ENCODE measurements at places on chromosomes 4 and X. TPM values are rescaled to one million over a fixed set of nuclear protein-coding genes. Genes with fewer than 3 reads are reported as not detected.

DNA sequence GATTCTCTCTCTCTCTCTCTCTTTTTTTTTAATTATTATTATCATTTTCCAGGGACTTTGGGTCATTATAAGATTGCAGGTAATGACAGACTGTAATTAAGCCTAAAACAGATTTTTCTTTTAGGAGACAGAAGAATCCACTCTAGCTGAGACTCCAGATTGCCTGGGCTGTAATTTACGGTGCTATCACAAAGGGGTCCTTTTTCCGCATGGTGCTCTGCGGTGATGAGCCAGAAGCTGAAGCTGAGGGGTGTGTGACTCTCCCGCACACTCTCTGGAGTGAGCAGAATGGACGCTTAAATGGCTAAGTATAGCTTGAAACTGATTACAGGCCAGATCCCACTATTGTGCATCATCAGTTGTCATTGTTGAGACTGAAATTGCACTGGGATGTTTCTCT lies 50.0 kb downstream of the LGI2 start:
- no peaks in the 10 kb centered on the region for H3K36me3 ChIP-seq
- DNase-seq = no peak
- H3K4me3 ChIP-seq = no peak overlapping the region
- peaks cover 26% of the 10 kb centered on the region for H3K27me3 ChIP-seq
- H3K4me1 ChIP-seq = no peaks in the 10 kb centered on the region

Gene HSD17B13
- total RNA-seq = 0.14 TPM

GRCh38 chr4:25662306-25662705 lies 6.7 kb downstream of the SLC34A2 start:
- no peak for DNase-seq
- no peak overlapping the region for H3K27ac ChIP-seq
- H3K4me1 ChIP-seq = no peaks in the 10 kb centered on the region
- no peaks in the 10 kb centered on the region for H3K27me3 ChIP-seq
- H3K4me3 ChIP-seq = no peak overlapping the region

DNA sequence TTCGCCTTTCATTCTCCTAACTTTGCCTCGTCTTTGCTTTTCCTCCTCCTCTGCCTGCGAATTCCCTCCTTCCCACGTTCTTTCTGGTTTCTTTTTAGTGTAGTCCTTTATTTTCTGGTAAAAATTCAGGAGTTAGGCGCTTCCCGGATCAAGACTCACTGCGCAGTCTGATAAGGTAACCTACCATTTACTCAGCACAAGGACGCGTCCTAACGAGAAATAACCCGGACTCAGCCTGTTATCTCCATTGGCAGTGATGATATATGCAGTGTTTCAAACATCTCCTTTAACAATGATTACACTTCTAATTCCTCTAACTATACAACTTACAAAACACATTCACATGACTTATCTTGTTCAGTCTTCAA lies 357 bp upstream of the ETNPPL start:
- peaks cover 2% of the 10 kb centered on the region for H3K36me3 ChIP-seq
- H3K4me1 ChIP-seq = peaks cover 15% of the 10 kb centered on the region
- H3K4me3 ChIP-seq = peak overlapping the region; percentile 95

Gene VCX2
- not detected for total RNA-seq

DNA sequence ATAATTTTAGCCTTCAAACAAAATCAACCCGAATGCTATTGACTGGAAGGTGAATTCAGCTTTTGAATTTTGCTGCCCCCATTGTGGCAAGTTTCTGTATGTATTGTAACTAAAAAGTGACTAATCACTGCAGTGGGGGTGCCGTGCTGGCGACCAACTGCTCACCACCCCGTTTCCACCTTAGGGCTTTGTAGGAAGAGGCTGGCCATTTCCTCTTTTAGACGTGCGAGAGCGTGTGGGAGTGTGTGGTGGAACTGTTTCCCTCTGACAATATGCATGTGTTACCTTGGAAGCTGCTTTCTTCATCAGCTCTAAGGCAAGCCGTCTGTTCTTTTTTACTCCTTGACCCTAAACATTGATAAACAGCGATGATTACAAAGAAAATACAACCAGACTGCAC lies 78.8 kb downstream of the SEL1L3 start:
- DNase-seq = peak; percentile 12
- H3K4me1 ChIP-seq = peaks cover 4% of the 10 kb centered on the region
- H3K27me3 ChIP-seq = no peaks in the 10 kb centered on the region
- no peak overlapping the region for H3K4me3 ChIP-seq
- peak overlapping the region; percentile 30 for H3K27ac ChIP-seq

DNA sequence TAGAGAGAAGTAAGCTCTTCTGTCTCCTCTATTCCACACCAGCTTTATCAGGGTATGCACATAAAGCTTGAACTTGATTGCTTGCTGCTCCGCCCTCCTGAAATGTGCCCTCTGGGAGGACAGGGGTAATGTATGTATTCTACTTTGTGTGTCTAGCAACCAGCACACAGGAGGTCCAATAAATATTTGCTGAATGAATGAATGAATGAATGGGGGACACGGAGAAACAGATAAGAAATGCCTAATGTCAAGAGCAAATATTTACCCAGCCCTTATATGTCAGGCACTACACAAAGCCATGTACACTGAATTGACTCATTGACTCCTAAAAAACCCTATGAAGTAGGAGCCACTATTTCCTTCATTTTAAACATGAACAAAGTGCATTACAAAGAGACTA lies 2.3 kb upstream of the MSL3 start:
- peaks cover 25% of the 10 kb centered on the region for H3K4me1 ChIP-seq
- H3K36me3 ChIP-seq = peaks cover under 1% of the 10 kb centered on the region
- no peak overlapping the region for H3K27ac ChIP-seq
- DNase-seq = no peak
- no peak overlapping the region for H3K4me3 ChIP-seq

- H3K27ac ChIP-seq = peak overlapping the region; percentile 68
- peaks cover 33% of the 10 kb centered on the region for H3K4me1 ChIP-seq
- peak overlapping the region; percentile 68 for H3K4me3 ChIP-seq
- no peak for DNase-seq
- no peaks in the 10 kb centered on the region for H3K36me3 ChIP-seq
Observed at GRCh38 chr4:38489011-38489861, 174.8 kb upstream of the KLF3 start.

DNA sequence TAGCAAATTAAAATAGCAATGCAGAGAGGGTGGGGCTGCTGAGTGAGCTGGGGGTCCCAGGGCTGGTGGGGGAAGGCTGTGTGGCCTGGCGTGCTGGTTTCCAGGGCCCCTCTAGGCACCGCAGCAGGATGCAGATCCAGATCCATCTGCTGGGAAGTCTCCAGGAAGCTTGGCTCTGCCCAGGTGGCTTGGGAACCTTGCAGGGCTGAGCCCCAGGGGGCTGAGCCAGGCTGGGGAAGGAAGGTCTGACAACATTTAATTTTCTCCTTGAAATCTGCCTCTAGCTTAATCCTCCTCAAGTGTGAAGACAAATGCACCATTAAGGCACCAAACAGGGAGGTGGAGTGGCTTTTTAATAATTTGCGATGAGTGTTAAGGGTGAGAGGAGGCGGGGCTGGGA lies 31.7 kb downstream of the SORCS2 start:
- H3K27me3 ChIP-seq = no peaks in the 10 kb centered on the region
- no peaks in the 10 kb centered on the region for H3K4me1 ChIP-seq
- H3K36me3 ChIP-seq = no peaks in the 10 kb centered on the region
- no peak for DNase-seq

DNA sequence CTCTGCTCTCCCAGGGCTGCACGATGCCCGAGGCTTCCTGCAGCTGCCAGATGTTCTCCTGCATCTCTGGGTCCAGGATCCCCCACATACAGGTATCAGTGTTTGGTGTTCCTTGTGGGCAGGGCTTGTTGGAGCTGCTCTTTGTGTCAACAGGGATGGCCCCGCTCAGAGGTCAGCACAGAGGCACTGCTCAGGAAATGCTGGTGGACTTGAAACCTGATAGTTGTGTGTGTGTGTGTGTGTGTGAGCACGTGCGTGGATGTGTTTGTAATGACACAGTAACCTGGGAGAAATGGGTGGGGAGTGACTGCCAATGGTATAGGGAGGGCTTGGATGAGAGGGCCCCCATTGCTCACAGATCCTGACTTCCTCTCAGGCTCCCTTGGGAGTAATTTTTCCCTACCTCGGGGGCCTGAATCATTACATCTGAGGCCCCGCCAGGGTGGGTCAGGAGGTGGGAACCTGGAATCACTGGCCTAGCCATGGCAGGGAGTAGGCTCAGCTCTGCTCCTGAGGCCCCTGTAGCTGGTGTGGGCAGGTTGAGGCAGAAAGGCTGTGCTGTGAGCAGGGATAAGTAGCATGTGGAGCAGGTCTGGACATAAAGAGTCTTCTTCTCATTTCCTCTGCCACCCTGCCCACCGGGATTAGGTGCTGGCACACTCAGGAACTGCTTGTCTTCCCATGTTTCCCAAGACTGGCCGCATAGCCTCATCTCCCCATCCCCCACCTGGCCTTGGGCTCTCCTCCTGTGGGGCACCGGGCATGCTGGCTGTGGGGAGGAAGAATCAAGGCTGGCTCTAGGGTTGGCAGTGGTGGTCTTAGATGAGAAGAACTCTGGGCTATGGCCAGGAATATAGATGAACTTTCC lies 2.5 kb upstream of the EFNB1 start:
- DNase-seq = no peak
- no peak overlapping the region for H3K4me3 ChIP-seq
- H3K27ac ChIP-seq = no peak overlapping the region
- H3K36me3 ChIP-seq = no peaks in the 10 kb centered on the region
- H3K27me3 ChIP-seq = peaks cover 27% of the 10 kb centered on the region

Gene VCX3A
- not detected for total RNA-seq

GRCh38 chrX:1582686-1583437 lies 8.5 kb upstream of the AKAP17A start:
- H3K36me3 ChIP-seq = no peaks in the 10 kb centered on the region
- peak overlapping the region; percentile 58 for H3K4me3 ChIP-seq
- no peaks in the 10 kb centered on the region for H3K27me3 ChIP-seq
- peaks cover 29% of the 10 kb centered on the region for H3K4me1 ChIP-seq

- H3K27me3 ChIP-seq = no peaks in the 10 kb centered on the region
- H3K4me3 ChIP-seq = no peak overlapping the region
- no peak for DNase-seq
- peaks cover 3% of the 10 kb centered on the region for H3K36me3 ChIP-seq
Observed at GRCh38 chrX:44946771-44947170, 73.8 kb downstream of the KDM6A start.

GRCh38 chr4:113446019-113446418 lies 315.5 kb downstream of the CAMK2D start:
- DNase-seq = peak; percentile 9
- peak overlapping the region; percentile 82 for H3K27ac ChIP-seq
- peak overlapping the region; percentile 68 for H3K4me3 ChIP-seq
- no peaks in the 10 kb centered on the region for H3K4me1 ChIP-seq

Gene WWC2
- total RNA-seq = 3.7 TPM

- no peaks in the 10 kb centered on the region for H3K27me3 ChIP-seq
- H3K4me1 ChIP-seq = no peaks in the 10 kb centered on the region
- H3K4me3 ChIP-seq = no peak overlapping the region
- no peak overlapping the region for H3K27ac ChIP-seq
Observed at GRCh38 chr4:76377911-76378310, 43.0 kb downstream of the CCDC158 start.

Gene COL4A5
- total RNA-seq = 0.21 TPM

- peaks cover 9% of the 10 kb centered on the region for H3K27me3 ChIP-seq
- H3K36me3 ChIP-seq = no peaks in the 10 kb centered on the region
- H3K4me1 ChIP-seq = no peaks in the 10 kb centered on the region
- H3K4me3 ChIP-seq = no peak overlapping the region
- no peak overlapping the region for H3K27ac ChIP-seq
- DNase-seq = no peak
Observed at GRCh38 chr4:42347076-42347475, 50.2 kb upstream of the SHISA3 start.

DNA sequence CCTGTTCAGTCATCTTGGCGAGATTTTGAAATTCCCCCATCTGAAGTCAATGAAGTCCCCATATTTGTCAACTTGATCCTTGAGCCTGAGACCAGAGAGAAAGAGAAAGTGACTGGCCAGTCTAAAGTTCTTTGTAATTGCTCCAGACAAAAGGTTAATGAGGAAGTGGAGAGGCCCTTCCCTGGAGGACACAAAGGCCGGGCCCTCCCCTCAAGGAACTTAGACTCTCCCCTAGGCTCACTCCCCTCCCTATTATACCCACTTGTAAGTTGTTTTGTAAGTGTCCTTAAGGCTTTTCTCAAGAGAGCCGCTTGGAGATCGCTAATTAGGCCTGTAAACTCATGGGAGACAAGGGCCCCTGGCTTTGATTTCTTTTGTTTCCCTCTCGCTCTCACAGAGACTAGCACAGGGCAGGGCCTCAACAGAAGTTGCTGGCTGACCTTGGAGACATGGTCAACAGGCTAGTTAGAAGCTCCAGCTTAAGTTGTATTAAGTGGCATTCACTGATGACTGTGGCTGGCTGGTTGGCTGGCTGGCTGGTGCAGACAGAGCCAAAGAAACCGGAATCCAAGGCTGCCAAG lies 20.3 kb upstream of the GPC4 start:
- H3K4me1 ChIP-seq = no peaks in the 10 kb centered on the region
- no peak overlapping the region for H3K27ac ChIP-seq
- peaks cover 2% of the 10 kb centered on the region for H3K36me3 ChIP-seq
- H3K27me3 ChIP-seq = peaks cover 39% of the 10 kb centered on the region

DNA sequence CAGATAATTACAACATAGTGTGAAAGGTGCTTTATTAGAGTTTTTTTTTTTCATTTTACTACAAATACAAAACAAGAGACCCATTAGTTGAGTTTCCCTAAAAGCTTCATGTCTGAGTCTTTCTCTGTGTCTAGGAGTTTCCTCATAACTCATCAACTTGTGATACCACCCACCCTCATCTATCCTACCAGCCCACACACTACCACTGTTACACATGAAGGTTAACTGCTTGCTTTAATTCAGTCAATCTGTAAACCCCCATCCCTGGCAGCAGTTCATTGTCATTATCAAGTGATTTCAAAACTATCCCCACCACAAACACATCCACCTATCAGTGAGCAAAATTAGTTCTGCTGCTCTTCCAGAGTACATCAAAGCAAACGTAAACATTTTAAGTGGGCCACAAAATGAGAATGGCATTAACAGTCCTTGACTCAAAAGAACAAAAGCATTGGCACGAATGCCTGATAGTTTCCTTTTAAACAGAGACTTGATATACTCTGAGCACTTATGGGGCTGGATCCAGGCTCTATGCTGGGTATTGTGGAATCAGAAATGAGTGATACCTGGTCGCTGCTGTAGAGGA lies 331.6 kb upstream of the FAM241A start:
- no peaks in the 10 kb centered on the region for H3K4me1 ChIP-seq
- H3K36me3 ChIP-seq = no peaks in the 10 kb centered on the region
- no peak for DNase-seq

Gene CT83
- total RNA-seq = not detected

Gene RAI2
- total RNA-seq = 0.82 TPM

Gene FGD1
- total RNA-seq = 0.46 TPM

Gene ADGRL3
- not detected for total RNA-seq

Gene SPATA4
- not detected for total RNA-seq

GRCh38 chr4:174739576-174739975 lies 89.5 kb downstream of the GLRA3 start:
- H3K36me3 ChIP-seq = no peaks in the 10 kb centered on the region
- H3K4me3 ChIP-seq = no peak overlapping the region
- no peaks in the 10 kb centered on the region for H3K27me3 ChIP-seq
- no peak overlapping the region for H3K27ac ChIP-seq
- DNase-seq = no peak
- no peaks in the 10 kb centered on the region for H3K4me1 ChIP-seq

Data from activated T-cell treated with anti-CD3 and anti-CD28 coated beads, Interleukin-2, amount 50 U/mL, for 72 hours (primary cell).